Vagina (tissue), 2 donors: ENCODE measurements at places on chromosomes 3 and 15. TPM values are rescaled to one million over a fixed set of nuclear protein-coding genes. Genes with fewer than 3 reads are reported as not detected.

TICRR gene
- 5.2 TPM for total RNA-seq

GPR149 gene
- not detected for total RNA-seq

COL7A1 gene
- 148 TPM for total RNA-seq

ZMYND10 gene
- 0.74 TPM for total RNA-seq

MRPS25 gene
- total RNA-seq, result 27.0 TPM

ADPRH gene
- 2.9 TPM for total RNA-seq

DOCK3 gene
- 0.98 TPM for total RNA-seq

MASP1 gene
- 172 TPM for total RNA-seq

CYP8B1 gene
- not detected for total RNA-seq

LMAN1L gene
- not detected for total RNA-seq

CFAP92 gene
- not detected for total RNA-seq

ZNF445 gene
- 8.8 TPM for total RNA-seq

LSM3 gene
- total RNA-seq, result 6.4 TPM

NRG4 gene
- not detected for total RNA-seq
